ENCODE measurements at places on chromosomes 5 and 9.

DNA sequence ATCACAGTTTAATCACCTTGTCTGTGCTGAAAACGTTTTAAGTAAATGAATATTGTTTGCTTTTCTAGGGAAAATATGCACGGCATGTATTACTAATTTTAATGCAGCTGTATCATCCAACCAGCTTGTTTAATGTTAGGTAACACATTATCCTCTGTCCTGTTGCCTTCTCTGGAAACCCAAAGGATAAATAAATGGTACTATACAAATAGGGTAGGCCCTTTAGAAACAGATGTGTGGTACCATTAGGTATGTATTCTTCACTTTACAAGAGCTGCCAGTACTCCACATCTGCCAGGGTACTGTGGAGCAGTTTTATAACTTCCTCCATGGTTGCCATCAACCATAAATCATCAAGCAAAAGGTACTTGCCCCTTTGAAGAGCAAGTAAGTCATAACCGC is 42.9 kb downstream of the FAF2 start:
- no peak for DNase-seq

- DNase-seq, result no peak
Measured at GRCh38 chr9:10354591-10354990, 258.2 kb downstream of the PTPRD start.

- DNase-seq, result no peak
Measured at GRCh38 chr5:143557061-143557818, 153.8 kb upstream of the NR3C1 start.

GRCh38 chr9:97773723-97774122 is 76.6 kb upstream of the XPA start:
- no peak for DNase-seq

DNA sequence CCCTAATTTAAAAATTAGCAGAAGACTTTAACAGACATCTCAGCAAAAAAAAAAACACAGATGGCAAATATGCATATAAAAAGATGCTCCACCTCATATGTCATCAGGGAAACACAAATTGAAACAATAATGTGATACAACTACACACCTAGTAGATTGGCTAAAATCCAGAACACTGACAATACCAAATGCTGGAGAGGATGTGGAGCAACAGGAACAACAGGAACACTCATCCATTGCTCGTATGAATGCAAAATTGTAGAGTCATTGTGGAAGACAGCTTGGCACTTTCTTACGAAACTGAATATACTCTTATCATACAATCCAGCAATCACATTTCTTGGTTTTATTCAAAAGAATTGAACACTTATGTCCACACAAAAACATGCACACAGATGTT is 22.1 kb downstream of the MCIDAS start:
- no peak for DNase-seq

- no peak for DNase-seq
Measured at GRCh38 chr9:99092643-99093491, 12.0 kb upstream of the TGFBR1 start.

DNA sequence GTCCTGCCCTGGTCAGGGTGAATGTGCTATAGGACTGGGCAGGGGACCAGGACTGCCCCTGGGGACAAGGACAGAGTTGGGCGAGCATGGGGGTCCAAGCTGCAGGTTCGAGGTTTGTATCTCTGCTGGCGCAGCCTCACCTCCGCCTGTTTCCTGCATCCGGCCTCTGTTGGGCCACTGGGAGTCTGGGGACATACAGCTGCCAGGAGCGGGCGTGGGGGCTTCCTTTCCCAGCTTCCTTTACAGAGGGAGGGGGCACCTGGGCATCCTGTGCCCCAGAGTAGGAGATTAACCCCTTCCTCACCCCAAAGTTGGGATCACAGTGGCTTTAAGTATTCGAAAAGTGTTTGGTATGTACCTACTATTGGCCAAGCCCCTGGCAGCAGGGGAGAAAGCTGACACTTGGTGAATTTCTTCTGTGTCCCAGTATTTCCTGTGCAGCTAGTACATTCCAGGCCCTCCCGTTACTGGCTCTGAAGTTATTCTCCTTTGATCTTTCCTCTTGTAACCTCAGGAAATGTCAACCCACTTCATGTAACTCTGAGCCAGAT is 19.0 kb downstream of the OLFML2A start:
- DNase-seq, result no peak

GRCh38 chr5:141363952-141364660 is at the start of gene PCDHGA5:
Gene PCDHGA5, plus strand, starts transcription at chr5:141364162. Its CDS starts 169 bp downstream, at chr5:141364331.
- no peak for DNase-seq

DNA sequence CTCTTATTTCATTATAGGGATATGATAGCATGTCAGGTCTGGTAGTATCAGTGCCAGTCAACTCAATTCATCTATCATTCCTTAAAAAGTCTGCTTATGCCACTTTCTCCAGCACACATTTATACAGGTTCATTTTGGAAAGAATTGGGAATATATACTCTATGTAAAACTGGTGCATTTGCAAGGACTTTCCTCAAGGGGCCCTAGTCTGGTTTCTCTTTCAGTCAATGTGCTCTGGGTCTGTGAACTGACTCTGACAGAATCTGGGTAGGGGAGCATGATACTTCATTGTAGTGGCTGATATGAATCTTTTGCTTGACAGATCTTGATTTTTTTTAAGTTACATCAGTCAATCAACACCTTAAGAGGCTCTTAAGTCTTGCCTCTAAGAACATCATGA is 313.9 kb downstream of the HTR1A start:
- DNase-seq, result no peak

- no peak for DNase-seq
Measured at GRCh38 chr5:131587541-131587940, 47.5 kb downstream of the RAPGEF6 start.

DNA sequence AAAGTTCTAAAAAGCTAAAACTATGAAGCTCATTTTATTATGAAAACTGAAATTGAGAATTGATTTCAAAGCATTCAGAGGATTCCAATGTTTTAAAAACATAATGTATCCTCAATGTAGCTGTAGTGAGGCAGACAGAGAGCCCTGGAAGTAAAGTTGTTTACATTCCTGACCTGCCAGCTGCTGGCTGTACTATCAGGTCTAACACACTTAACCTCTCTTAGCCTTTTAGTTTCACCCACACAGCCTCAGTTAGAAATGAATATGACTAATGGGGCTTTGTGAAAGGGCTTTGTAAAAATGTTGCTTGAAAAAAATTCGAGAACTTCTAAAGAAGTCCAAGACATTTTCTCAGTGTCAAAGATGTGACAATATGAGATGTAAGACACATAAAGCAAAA is 122.6 kb downstream of the FBXL17 start:
- DNase-seq, result no peak

DNA sequence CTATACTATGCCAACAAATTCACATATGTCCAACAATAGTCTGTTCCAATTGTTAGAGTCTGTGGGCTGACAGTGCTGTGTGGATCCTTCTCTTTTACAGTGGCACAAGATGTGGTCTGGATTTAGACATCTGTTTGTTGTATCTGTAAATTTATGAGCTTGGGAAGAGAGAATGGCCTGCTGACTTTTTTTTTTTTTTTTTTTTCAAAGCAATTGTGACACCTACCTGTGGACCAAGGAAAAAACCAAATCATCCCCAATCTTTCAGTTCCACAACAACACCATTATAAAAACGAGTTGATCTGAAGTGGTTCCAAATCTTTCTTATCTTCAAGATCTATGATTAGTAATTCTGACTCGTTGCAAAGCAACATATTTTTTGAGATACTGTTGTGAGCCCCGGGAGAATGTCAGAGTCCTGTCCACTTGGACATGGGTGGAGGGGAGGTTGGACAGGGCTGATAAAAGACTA is 4.9 kb downstream of the IRX2 start:
- no peak for DNase-seq

DNA sequence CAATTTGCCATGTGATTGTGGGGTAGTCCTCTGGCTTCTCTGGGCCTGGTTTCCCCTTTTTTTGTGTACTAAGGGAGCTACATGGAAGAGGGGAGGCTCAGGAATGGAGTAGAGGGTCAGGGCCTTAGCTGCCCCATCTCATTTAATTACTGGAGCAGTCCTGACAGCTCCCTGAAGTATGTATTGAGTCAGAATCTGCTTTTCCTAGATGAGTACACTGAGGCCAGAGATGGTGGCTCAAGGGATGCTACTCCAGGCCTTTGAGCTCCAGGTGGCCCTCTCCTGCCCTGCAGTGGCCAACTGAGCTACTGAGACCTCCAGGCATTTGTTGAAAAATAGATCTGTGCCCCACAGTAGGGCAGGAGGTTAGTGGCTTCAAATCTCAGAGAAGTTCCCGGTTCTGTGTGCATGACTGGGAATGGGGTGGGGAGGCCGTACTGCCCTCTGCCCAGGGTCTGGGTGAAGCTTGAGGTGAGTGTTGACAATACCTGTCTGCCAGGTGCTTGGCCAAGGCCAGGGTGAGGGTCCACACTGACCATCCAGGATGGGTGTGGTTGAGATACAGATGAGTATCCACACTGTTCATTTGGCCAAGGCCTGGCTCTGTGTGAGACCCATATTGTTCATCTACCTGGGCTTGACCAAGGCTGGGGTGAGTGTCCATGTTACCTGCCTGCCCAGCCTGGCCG is 45.7 kb downstream of the CXXC5 start:
- no peak for DNase-seq

GRCh38 chr9:3012245-3012644 is 168.3 kb upstream of the PUM3 start:
- DNase-seq, result no peak

DNA sequence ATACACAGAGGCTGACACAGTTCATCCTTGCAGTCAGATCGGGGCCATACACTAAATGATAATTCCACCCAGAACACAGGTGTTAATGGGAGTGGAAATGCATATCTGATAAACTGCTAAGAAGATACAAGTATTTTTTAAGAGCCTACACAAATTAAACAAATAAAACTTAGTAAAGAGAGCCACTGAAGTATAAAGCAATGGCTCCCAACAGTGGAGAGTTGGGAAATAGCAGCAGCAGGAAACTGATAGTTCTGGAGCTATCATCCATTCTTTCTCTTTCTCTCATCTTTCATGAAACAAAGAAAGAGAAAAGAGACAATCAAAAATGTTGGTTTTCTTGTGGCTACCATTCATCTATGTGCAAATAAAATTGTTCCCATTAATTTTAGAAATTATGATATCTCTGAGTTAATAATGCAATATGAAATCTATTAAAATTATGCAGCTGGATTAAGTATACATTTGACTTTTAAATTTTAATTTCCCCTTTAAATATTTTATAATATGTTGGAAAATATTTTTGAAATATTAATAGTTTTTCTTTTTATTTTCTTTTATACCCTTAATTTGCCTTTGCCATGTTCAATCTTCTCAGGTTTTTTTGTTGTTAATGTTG is 120.8 kb downstream of the EMB start:
- no peak for DNase-seq

- DNase-seq, result no peak
Measured at GRCh38 chr5:173188280-173188679, 43.9 kb downstream of the BNIP1 start.

GRCh38 chr9:126205265-126205664 is 121.4 kb upstream of the MVB12B start:
- DNase-seq, result no peak

DNA sequence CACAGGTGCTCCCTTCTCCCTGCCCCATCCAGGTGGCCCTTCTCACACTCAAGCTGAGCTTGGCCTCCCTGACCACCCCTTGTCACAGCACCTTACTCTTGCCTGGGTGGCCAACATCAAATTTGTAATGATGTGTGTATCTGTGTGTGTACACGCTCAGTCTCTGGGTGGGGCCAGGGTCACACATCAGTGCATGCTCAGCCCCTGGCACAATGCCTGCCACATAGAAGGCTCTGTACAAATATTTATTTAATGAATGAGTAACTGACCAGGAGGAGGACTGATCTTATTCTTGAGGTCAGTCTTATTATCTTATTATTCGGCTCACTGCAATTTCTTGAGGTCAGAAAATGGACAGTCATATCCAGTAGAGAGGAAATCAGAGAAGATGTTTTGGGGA is 41.3 kb upstream of the HAND1 start:
- no peak for DNase-seq

GRCh38 chr5:87054821-87055220 is 212.9 kb upstream of the RASA1 start:
- no peak for DNase-seq

- no peak for DNase-seq
Measured at GRCh38 chr9:80156262-80156661, 584.5 kb downstream of the TLE4 start.

DNA sequence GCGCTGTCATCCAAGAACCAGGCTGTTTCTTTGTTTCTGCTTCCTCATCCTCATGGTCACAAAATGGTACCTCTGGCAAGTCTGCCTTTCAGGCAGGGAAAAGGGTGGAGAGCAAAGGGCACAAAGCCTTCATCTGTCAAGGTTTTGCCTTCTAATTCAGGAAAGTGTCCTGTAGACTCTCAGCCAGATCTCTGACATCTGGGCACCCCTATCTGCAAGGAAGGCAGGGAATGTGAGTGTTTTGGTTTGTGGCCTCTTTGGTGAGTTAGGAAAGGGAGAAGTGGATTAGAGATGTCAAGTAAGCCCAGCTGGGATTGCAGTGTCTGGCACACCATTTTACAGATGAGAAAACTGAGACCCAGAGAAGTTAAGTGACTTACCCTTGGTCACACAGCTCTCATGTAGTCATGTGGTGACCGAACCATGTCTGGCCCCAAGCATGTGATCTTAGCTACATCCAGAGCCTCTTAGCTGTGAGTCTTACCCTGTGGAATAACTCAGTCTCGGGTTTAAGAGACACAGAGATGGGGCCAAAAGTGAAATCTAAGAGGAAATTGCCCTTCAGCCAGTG is 115.6 kb upstream of the SAP30L start:
- DNase-seq, result no peak

GRCh38 chr9:13737885-13738284 is 458.4 kb upstream of the MPDZ start:
- DNase-seq, result no peak

GRCh38 chr9:4117835-4118610 is 181.8 kb downstream of the GLIS3 start:
- DNase-seq, result peak; percentile 2

GRCh38 chr5:107153283-107153682 is 517.5 kb downstream of the EFNA5 start:
- no peak for DNase-seq

- no peak for DNase-seq
Measured at GRCh38 chr5:148416921-148417320, 33.2 kb downstream of the FBXO38 start.

- DNase-seq, result no peak
Measured at GRCh38 chr9:35691334-35691650, 1.6 kb upstream of the TPM2 start.

GRCh38 chr5:86565197-86565789 is 52.4 kb upstream of the COX7C start:
- DNase-seq, result no peak

- DNase-seq, result no peak
Measured at GRCh38 chr9:122912671-122912963, 506 bp downstream of the ZBTB6 start.

DNA sequence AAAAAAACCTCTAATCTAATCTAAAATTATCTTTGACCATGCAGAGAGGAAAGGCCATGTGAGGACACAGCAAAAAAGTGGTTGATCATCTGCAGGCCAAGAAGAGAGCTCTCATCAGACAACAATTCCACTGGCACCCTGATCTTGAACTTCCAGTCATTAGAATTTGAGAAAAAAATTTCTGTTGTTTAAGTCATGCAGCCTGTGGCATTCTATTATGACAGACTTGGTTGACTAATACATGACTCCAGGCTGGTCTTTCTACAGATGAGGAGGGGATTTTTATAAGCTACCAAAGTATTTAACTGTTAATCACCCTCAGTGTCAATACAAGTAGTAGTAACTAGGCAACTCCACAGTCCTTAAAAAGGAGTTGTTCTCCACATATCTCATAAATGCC is 358.5 kb upstream of the RGMB start:
- DNase-seq, result no peak
